ENCODE measurements at places on chromosomes 5 and 9.
A peak's percentile ranks its signal among the peaks of the same experiment; 100 is the strongest.

DNA sequence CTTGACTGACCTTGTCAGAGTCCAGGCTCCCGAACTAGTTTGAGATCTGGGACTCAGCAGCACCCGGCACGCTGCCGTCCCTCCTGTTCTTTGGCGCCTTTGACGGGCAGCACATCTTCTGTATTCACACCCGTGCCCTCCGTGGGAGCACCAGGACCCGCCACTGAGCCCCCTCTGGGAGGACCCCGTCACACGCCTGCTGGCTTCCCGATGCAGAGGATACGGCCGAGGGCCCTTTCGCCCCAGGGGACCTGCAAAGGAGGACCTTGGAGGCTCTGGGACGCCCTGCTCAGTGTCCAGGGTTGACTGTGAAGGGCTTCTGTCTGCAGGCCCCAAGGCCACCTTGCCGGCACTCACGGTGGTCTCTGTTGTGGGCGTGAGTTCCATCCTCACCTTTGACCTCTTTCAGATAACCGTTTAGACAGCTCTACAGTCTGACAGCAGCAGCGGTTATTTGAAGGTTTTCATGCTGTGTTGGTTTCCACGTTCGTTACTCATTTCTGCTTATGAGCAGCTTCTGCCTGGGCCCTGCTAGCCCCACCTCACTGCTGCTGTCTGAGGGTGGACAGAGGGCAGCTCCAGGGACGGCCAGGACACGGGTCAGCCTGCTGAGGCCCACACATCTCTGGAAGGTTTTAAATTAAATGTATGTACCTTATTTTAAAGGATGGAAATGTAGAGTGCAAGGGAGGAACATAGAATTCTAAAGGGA, 12.6 kb upstream of the EXOC3 start:
- DNase-seq, result no peak

DNA sequence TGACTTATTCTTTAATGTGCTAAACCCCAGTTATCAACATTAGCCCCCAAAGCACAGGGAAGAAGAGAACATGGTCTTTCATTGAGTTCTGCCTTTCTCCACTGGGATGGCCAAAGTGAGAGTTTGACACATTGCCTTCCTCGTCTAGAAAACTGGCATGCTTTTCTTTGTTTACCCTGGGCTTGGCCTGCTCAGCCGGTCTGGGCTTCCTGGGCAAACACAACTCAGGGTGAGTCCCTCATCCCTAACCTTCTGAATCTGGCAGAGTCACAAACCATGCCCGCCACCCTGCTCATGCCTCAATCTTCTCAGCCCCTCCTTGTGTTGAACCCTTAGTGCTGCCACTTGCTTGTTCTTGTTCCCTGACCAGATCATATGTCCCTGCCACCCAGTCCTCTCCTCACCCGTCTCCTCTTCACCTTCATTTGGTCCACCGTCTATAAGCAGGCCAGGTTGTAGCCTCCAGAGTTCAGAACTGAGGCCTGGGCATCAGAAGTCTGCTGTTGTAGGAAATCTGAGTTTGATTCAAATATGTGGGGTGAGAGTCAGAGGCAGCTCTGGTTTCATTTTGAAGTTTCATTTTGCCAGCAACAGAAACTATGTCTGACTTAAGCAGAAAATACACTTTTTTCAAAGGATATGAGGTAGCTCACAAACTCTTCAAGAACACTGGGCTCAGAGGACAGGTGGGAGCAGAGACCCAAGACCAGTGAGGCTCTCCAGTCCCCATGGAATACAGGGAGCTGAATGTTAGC, 217.6 kb downstream of the NDUFS4 start:
- DNase-seq, result no peak

- DNase-seq, result peak; percentile 72
These were observed 291.8 kb upstream of the DAB2 start for GRCh38 chr5:39716532-39717028.

DNA sequence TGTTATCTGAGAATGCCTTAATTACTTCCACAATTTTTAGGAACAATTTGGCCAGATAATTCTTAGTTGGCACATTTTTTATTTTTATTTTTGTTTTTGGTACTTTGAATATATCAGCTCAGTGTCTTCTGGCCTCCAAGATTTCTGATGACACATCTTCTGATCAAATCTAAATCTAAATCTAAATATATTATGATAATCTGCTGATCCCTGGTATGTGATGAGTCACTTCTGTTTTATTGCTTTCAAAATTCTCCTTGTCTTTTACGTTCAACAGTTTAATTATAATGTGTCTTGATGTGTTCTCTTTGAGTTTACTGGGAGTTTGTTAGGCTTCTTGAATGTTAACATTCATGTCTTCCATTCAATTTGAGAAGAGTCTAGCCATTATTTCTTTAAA, 436.8 kb downstream of the CDH9 start:
- DNase-seq, result no peak

- DNase-seq, result no peak
These were observed 45.2 kb upstream of the GLIPR2 start for GRCh38 chr9:36091026-36091953.

- DNase-seq, result no peak
These were observed 32.3 kb upstream of the NPM1 start for GRCh38 chr5:171355302-171355724.

DNA sequence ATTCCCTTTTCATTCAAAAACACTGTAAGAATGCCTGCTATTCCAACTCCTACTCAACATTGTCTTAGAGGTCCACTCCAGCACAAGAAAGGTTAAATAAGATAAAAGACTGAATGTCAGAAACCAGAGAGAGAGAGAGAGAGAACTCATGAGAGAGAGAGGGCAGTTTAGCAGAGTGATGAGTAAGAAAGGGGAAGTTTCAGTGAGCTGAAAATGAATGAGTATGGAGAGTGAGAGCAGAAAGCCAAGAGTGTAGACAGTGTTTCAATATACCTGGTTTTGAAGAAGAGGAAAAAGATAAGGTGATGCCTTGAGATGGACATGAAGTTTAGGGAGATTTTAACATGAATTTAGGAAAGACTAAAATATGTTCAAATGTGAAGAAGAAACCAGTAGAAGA, 528.0 kb upstream of the SEMA6A start:
- no peak for DNase-seq

DNA sequence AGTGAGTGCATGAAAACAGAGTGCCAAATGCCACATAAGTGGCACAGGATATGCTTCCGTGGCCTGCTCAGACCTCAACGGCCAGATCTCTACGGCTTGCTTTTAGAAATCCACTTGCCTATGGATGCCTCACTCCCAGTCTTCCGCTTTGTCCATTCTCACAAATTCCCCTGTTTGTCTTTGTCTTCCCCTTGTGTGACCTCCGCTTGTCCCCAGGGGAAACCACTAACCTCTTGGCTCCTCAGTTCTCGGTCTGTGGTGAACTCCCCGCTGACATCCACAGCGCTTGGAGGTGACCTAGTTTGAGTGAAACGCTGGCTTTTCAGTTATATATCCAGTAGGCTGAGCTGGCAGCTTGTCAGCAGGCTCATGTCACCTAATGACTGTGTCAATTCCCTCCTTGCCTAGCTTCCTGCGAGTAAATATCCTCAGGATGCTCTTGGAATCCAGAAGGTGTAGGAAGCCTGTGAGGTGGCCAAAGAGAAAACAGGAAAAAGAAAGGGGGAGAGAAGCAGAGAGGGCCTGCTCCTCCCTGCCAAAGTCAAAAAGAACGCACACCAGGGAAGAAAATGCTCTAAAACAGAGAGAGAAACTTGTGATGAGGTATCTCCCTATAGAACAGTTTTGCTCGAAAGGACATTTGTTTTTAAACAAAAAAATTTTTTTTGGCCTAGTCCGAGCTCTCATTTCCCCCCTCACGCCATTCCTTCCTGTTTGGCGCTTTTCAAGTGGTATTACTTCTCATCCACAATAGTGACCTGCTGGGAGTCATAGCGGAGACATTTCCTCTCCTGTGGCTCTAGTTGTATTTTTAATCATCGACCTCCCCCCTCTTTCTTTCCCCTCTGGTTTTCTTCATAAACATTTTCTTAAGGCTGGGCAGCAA, 101.6 kb upstream of the SPRY4 start:
- DNase-seq, result no peak

GRCh38 chr9:77435277-77435676, 212.8 kb downstream of the GNA14 start:
- no peak for DNase-seq

GRCh38 chr5:99814321-99815063, 720.7 kb upstream of the FAM174A start:
- no peak for DNase-seq

DNA sequence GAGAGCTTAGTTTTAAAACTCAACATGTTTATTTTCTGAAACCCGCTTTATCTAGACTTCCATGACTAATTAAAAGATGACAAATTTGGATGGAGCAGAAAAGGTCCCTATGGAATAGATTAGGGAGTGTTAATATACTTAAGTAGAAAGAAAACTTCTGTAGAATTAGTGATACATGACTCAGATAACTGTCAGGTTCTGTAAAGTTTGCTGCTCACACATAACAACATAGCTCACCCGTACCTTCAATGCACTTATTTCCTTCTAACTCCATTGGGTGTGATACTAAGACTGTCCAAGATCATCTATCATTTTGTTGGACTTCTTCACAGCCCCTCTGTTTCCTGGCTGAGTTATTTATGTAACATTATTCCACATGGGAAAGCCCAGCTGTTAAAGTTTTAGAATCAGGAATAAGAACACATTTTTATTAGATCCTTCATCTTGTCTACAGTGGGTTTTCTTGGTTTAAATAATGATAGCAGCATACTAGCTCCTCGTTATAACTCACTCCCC, 27.8 kb downstream of the TMEM167A start:
- DNase-seq, result no peak

GRCh38 chr9:94084314-94084713, at the start of gene PTPDC1:
TSS of gene PTPDC1 (plus strand) at chr9:94084464. CDS start at chr9:94084531, 67 bp downstream.
- DNase-seq, result peak; percentile 61

GRCh38 chr5:127386557-127386956, 96.0 kb downstream of the MEGF10 start:
- DNase-seq, result no peak

DNA sequence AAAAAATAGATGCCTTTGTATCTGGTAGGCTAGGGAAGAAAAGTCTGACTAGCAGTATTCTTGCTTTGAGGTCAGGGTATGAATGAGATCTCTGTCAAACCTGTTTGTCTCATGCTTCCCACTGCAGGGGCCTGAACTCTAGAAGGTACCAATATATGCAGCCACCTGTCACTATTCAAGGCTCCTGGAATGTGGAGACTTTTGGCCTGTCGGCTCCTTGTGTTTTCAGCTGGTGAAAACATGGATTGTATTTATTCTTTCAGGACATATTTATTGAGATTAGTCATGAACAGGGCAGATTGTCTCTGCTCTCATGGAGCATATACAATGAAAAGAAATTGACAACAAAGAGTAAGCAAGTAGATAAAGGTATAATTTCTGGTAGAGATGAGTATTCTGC, 255.8 kb downstream of the ARHGAP26 start:
- DNase-seq, result no peak

GRCh38 chr5:178859625-178860521, at the start of gene ZNF354B:
TSS of gene ZNF354B (plus strand) at chr5:178859953. CDS start at chr5:178861048, 1,095 bp downstream.
- peak; percentile 86 for DNase-seq

DNA sequence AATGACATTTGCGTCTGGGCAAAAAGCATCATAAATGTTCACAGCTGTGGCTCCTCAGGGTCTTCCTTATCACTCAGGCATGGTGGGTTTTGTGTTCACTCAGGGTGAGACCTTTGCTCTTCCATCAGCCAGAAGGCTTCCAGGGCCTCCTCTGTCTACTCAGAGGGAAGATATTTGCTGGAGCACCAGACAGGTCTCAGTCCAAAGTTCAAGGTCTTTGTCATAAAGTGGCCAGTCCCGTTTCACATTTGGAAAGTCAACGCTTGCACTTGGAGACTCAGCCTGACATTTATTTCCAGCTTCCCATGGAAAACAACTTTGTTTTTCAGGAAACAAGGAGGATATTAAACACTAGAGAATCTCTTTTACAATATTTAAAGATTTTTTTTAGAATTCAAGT, 12.2 kb upstream of the CARTPT start:
- DNase-seq, result no peak

- DNase-seq, result no peak
These were observed 7.1 kb downstream of the WDR36 start for GRCh38 chr5:111099058-111099778.

DNA sequence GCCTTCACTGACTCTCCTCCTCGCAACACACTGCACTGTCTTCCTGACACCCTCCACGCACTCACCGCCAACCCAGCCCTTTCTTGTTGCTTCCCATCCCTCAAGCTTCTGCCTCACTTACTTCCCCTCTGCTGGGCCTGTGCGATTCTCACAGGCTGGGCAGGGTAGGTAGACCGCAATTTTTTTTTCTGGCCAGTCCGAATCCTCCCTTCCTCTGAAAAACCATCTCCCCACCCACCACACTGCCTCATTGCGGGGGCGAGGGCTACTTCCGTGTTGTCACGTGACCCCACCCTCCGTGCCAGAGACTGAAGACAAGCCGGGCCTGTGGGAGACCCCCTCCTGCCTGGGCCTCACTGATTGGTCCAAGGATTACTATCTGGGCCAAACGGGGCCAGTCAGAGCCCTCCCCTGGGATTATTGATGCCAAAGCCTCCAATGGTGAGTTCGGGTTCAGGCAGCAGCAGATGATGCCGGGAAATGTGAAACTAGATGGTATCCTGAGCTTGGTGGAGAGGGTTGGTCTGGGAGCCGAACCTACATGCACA, 73.1 kb downstream of the STK10 start:
- no peak for DNase-seq

GRCh38 chr5:14348142-14348541, 205.0 kb downstream of the TRIO start:
- no peak for DNase-seq

- no peak for DNase-seq
These were observed 85.8 kb downstream of the PHAX start for GRCh38 chr5:126686451-126687126.

DNA sequence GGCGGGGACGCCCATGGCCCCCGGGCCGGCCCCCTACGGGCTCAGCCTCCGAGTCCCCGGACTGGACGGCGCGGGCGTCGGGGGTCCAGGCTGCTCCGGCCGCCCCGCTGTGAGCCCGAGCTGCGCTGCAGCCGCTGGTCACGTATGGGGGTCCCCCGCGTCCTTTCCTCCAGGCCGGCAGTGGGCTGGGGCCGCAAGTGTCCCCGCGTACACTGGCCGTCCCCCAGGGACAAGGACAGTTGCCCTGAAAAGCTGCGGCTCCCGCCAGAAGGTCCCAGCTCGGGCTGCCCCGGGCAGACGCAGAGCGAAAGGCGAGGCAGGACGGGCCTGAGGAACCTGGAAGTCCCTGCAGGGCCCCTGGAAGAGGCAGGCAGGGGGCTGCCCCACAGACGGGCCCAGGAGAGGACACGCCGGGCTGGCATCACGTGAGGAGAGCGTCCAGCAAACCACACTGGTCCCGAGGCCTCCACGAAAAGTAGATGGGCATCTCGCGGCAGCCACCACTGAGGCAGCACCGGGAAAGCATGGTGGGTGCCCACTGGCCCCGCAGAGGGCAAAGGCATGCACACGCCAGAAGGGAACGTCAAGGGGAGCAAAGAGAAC, 3.3 kb upstream of the NKD2 start:
- DNase-seq, result no peak
